ENCODE measurements at places on chromosomes 13 and 19.
A peak's percentile ranks its signal among the peaks of the same experiment; 100 is the strongest.

GRCh38 chr19:41548954-41549688, 26.8 kb upstream of the CEACAM21 start:
- peak; percentile 80 for DNase-seq

DNA sequence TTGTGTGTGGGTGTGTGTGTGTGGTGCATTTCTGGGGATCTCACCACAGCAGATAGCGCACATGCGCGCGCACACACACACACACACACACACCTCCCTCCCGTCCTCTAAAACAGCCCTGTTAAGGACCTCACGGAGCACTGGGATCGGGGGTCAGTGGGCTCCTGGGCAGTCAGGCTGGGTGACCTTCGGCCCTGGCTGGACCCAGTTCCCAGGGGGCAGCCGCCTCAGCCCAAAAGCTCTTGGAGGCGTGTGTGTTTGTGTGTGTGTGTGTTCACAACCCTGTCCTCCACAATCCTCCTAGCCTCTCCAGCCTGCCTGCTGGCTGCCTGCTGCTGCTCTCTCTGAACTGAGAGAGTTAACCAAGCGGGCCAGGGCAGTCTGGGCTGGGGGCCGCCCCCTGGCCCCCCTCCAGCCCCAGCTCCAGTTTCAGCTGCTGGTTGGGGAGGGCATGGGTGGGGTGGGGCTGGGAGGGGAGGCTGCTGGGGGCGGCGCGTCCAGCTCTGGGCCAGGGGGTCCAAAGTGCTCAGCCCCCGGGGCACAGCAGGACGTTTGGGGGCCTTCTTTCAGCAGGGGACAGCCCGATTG, at the start of gene FXYD1:
Gene FXYD1, plus strand, starts transcription at position 520 of the 588 bp plus-strand sequence. CDS start 1,256 bp downstream, outside the sequence.
- DNase-seq: no peak

DNA sequence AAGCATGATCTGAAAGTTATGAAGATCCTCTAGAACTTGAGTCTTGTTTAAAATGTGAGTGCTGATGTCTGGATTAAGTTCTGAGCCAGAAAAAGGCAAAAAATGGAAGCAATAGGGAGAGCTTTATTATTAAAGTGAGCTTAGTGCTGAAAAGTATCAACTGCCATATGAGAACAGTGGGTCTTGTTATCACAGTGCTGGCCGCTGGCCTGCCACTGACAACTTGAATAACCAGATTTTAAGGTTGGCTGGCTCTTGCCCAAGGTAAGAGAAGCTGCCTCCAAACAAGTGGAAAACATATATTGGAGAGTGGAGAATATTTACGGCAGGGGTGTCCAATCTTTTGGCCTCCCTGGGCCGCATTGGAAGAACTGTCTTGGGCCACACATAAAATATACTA, 33.9 kb downstream of the NUFIP1 start:
- no peak for DNase-seq

DNA sequence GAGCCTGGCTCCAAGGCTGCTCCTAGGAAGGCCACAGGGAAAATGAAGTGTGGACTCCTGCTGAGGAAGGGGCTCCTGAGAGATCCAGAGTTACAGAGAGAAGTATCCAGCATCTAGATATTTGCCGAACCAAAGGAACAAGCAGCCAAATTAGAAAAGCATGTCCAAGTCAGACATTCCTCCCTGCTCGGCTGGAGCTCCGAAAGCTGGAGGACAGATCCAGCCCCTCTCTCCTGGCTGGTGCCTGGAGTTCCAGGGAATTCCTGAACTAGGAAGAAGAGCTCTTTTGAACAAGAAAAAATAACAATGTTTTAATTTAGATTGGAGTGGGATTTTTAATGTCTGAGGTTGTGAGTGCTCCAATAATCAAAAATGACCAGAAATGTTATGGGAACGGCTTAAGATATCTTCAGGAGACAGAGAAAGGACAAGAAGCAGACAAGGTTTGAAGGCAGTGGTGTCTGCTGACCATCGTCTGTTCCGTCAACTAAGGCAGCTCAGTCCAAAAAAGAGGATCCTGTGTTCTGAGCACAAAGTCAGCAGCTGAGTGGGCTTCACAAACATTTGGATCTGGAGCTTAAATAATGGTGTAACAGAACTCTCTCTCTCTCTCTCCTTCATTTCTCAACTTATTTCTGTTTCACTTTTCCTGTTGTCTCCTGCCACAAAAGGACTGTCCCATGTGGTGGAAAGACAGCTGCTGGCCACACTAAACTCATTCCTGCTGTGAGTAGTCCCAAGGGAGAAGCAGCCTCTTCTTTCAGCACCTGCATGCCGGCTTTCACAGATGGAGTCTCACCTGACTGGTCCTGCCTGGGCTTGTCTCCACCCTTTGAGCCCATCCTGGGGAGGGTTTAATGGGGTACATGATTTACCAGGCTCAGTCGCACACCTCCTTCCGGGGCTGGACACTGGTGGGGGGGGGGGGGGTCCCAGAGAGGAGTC, 31.5 kb upstream of the IRS2 start:
- DNase-seq: no peak

DNA sequence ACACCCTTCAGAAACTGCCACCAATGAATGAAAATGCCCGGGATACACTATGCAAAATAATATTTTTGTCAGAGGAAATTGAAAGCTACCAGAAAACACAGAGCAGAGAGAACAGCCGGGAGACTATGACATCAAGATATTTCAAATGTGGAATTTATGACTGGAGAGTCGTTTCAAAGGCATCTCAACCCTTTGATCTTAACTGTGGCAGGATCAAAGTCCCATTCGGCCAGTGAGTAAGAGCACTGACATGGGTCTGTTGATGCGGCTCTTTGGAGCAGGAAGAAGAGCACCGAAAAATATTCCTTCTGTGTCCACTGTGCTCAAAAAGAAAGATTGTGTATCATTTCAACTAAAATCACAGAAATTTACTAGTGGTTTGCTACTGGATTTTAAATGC, 201.9 kb downstream of the RFC3 start:
- no peak for DNase-seq

DNA sequence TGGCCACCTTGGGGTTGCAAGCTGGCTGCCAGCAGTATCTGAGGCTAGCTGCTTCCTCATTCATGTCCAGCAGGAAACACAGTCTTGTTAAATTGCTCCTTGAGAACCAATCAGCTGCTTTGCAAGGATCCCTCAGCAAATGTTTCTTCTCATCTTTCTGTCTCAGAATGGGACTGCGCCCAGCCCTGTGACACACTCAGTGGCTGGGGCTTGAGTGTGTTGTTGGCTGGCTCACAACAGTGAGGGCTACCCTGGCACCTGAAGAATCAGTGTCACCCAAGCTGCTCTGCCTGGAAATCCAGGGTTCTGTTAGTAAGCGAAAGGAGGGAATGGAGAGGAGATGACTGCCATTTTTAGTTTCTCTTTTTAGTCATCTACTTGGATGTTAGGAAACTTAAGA, 317.2 kb downstream of the DCT start:
- no peak for DNase-seq

GRCh38 chr19:46849610-46850009, 1.0 kb downstream of the AP2S1 start:
- no peak for DNase-seq

GRCh38 chr19:15251010-15251748, 18.9 kb upstream of the EPHX3 start:
- no peak for DNase-seq

- DNase-seq: peak; percentile 56
Observed at GRCh38 chr19:41225238-41226052, 6.4 kb downstream of the AXL start.

DNA sequence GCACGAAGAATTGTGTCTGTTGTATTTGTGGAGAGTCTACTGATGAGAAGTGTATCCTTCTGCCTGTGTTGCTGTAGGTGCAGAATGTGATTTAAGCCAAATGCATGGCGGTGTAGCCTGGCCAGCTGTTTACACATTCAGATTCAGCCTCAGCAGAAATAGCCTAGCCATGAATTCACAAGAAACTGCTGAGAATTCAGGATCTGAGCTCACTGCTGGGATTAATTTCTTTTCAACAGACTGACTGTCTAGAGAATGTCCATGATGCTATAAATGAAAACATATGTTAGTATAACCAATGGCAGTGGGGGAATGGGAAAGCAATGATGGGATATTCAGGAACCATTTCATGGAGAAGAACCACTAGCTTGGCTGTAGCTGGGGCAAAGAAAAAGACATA, 77.4 kb upstream of the RNF113B start:
- DNase-seq: no peak

DNA sequence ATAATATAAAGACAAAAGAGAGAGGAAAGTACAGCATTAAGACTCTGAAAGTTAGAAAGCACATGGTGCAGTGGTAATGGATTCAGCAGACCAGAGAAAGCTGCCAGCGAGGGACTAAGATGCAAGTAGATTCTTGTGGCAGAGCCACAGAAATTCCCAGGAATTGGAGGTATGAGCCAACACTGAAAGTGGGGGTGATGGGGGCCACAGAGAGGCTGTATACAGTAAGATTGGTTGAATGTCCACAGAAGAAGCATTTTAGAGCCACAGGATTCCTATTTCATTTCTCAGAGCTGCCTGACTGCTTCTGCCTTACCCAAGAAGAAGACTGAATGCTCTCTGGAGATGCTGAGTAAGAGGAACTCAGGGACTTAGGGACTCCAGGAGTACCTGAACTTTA, 295.0 kb downstream of the LMO7 start:
- DNase-seq: no peak

DNA sequence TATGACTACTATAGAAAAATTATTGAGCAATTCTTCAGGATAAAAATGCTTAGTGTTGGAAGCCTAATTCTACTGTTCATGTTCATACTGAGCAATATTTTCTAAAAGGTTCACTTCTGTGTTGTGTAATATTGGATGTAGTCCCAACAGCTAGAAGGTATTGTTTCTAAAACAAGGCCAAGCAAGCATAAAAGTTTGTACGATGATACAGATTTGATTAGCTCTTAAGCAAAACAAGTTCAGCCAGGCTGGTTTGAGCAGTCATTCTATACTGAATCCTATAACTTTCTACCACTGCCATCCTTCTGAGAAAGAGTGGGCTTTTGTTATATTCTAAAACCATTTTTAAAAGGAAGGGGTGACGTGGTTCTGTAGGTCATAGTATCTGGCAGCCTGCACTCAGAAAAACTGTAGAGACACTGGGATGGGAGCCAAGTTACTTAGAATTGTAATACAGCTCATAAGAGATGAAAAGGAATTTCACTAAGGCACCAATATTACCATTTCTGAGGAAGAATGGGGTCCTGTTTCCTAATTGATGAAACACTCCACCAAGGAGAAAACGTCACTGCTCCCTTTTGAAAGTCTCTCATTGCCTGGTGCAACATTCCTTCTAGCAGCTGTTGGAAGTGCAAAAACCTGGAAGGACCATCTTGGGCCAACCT, 275.0 kb upstream of the DACH1 start:
- DNase-seq: no peak

GRCh38 chr13:33518452-33518851, 232.9 kb upstream of the STARD13 start:
- DNase-seq: no peak

- DNase-seq: no peak
Observed at GRCh38 chr13:37277435-37278144, 172.1 kb upstream of the CSNK1A1L start.

DNA sequence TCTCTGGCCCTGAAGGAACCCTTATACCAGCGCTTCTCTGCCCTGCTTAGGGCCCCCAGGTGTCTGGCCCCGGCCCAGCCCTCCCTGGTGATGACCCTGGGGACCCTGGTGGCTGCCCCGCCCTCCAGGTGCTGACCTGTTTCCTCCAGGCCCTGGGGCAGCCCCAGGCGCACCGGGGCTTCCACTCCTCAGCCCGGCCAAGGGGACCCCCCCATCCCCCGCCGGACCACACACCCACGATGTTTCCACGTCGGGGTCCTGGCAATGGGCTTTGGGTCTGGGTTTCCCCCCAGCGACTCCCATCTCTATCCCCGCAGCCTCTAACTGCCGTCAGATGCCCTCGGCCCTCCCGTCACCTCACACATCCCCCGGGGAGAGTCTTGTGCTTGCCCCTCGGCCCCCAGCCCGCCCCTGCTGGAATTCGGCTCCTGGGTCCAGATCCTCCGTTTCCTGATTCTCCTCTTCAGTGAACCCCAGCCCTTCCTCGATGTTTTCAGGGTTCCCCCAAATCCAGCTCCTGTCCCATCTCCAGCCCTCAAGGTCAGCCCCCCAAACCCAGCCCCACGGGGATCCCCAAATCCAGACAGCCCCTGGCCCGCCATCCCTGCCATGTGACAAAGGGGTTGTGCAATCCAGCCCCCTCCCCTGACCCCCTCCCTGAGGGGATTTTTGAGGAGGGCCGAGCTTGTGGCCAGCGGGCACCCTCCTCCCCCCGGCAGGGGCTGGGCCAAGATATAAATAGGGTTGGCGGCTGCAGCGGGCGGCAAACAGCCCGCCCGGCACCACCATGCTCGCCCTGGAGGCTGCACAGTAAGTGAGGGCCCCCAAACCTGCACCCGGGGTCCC, at the start of gene SPIB:
Gene SPIB, plus strand, starts transcription at position 763 of the 846 bp plus-strand sequence. Its CDS starts 25 bp downstream, at position 788.
- DNase-seq: no peak

DNA sequence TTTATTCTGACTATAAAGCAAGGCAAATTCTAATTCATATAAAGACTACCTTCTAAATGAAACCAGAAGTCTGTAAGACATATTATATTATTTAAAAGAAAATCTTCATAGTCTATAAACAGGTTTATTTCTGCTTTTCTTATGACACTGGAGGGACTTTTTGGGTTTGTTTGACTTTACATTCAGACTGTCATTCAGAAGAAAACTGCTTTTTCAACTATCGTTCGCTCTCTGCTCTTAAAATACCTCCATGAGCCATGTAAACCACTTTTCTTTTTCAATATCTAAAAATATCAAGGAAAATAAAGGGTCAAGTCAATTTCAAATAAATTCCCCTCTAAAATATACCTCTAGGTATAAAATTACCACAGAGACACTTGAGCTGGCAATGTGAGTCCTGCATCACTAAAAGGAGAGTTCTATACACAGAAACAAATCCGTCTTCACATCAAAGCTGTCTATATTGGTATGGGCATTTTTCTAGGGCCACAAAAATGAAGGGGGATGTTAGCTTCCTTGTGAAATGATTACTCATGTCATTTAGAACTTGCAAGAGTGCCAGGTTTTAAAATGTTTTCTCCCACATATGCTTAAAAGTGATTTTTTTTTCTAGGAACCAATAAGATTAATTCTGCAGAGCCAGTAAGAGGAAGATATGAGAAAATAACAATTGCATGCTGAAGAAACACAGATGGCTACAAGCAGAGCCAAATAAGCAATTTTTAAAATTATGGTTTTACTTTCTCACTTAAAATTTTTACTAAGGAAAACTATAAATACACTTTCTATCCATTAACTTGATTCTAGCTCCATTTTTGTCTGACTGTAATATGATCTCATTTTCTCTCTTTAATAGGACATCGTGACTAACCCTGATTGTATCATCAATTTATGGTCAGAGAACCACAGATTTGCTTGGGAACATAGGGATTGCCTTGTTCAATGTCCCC, 181.8 kb downstream of the TBC1D4 start:
- no peak for DNase-seq

Data from activated CD4-positive, alpha-beta T cell treated with anti-CD3 and anti-CD28 coated beads for 4 hours (primary cell).